ENCODE measurements at places on chromosomes 12 and 14.

GRCh38 chr14:106551265-106551664 is 1024.9 kb downstream of the TMEM121 start:
- DNase-seq, result no peak

GRCh38 chr12:124233041-124233796 is 61.7 kb upstream of the RFLNA start:
- peak; percentile 89 for DNase-seq

DNA sequence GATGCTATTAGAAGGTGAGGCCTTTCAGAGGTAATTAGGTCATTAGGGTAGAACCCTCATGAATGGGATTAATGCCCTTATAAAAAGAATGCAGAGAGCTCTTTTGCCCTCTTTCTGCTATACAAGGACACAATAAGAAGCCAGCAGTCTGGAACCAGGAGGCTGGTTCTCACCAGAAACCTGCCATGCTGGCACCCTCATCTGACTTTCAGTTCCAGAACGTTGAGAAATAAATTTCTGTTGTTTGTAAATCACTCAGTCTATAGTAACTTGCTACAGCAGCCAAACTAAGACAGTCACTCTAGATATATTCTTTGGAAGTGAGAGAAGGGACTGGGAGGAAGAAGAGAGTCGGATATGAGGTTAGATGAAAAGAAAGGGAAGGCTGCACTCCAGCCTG is 125.0 kb upstream of the MYF6 start:
- peak; percentile 40 for DNase-seq

GRCh38 chr12:8995021-8995775 is 5.9 kb downstream of the KLRG1 start:
- DNase-seq, result no peak

DNA sequence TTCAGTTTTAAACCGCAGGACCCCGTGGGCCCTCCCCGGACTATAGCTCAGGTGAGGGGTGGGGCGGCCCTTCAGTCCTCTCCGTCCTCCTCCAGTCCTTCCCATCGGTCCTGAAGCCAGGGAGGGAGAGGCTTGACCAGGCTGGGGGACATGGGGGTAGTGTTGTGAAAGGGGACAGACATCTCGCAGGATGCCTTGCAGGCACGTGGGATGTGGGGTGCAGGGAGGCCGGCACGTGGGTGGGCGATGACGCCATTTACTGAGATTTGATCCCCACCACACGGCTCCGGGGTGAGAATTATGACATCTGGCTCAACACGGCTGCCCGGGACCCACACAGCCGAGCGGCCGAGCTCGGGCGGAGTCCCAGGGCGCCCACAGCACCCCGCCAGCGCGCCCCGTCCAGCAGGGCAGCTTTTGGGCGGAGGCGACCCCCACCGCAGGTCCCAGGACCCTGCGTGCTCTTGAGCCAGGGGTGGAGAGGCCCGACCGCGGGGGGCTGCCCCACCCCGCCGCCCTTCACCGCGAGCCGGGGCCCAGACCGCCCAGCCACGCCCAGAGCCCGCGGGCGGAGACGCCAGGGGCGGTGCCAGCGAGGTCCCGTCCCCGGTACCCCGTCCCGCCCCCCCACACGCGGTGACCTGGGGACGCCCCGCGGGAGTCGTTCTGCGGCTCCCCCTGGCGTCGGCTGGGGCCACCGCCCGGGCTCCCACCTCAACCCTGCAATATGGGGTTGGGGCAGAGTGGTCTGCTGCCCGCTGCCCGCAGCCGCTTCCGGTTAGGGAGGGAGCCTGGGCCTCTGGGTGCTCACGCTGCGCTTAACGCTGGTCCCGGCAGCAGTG is 3.3 kb upstream of the EXOC3L4 start:
- peak; percentile 61 for DNase-seq

DNA sequence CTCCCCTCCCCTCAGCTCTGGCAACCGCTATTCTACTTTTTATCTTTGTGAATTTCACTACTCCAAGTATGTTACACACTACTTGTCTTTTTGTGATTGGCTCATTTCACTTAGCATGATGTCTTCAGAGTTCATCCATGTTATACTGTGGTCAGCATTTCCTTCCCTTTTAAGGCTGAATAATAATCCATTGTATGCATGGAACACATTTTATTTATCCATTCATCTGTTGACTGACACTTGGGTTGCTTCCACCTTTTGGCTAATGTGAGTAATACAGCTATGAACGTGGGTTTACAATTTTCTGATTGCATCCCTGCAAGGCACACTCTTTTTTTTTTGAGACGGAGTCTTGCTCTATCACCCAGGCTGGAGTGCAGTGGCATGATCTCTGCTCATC is 53.0 kb upstream of the FUT8 start:
- DNase-seq, result peak; percentile 76

GRCh38 chr12:14471497-14471896 is 96.2 kb downstream of the PLBD1 start:
- no peak for DNase-seq

DNA sequence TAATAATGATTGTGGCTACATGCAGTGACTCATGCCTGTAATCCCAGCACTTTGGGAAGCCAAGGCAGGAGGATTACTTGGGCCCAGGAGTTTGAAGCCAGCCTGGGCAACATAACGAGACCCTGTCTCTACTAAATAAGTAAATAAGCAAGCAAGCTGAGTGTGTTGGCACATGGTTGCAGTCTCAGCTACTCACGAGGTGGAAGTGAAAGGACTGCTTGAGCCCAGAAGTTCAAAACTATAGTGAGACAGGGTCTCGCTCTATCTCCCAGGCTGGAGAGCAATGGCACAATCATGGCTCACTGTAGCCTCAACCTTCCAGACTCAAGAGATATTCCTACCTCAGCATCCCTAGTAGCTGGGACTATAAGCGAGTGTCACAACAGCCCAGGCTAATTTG is 64.7 kb downstream of the RPS6KA5 start:
- no peak for DNase-seq

DNA sequence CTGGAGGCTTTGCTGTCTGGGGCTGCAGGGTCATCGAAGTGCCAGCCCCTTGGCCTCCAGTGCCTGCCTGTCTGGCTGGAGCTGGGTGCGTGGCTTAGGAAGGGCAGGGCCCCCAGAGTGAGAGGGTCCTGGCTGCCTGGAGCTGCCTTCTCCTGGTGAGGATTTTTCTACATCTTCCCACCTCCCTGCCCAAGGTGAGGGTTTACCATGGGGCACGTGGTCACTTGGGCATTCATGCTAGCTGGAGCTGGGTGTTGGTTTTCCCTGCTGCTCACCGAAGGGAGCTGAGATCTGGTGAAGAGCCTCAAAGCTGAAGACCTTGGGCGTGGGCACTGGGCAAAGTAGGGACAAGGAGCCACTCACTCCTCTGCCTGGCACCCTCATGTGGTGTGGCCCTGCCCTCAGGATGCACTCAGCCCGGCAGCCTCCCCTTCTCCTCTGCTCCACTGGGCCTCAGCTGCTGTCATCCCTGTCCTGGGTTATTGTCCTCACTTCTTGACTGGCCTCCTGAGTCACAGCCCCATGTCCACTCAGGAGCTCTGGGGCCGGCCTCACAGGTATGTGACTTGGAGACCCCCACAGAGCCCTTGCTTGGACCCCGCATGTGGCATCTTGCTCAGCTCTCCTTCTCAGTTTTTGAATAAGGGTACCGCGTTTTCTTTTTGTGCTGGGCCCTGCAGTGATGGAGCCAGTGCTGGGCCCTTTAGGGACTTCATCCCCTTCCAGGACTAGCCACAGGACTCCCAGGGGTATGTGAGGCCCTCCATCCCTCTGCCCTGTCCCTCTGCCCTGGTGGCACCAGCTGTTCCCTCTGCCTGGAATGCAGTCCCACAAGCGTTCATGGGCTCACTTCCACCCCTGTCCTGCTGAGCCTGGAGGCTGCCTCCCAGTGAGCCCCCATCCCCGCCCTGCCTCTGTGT is 1.6 kb downstream of the CEP170B start:
- no peak for DNase-seq

- no peak for DNase-seq
Observed at GRCh38 chr12:43097471-43097870, 454.5 kb downstream of the ADAMTS20 start.
